ENCODE measurements at places on chromosomes 13 and 19. TPM values are rescaled to one million over a fixed set of nuclear protein-coding genes. Genes with fewer than 3 reads are reported as not detected.

EHD2 gene
- 17.1 TPM for total RNA-seq

CGB2 gene
- total RNA-seq = not detected

FRY gene
- 55.9 TPM for total RNA-seq

C19orf12 gene
- 29.8 TPM for total RNA-seq

C3 gene
- 72.9 TPM for total RNA-seq

TMC4 gene
- total RNA-seq = 0.50 TPM

ADGRE2 gene
- total RNA-seq = 1.3 TPM
